Hepatic stellate cell (primary cell): ENCODE measurements at places on chromosomes 7 and 10.
A peak's percentile ranks its signal among the peaks of the same experiment; 100 is the strongest.

GRCh38 chr7:111755383-111755782, 193.1 kb upstream of the IMMP2L start:
- DNase-seq = no peak

GRCh38 chr7:36777855-36778254, 53.6 kb upstream of the AOAH start:
- no peak for DNase-seq

GRCh38 chr10:24920907-24921881, 31.2 kb downstream of the PRTFDC1 start:
- peak; percentile 67 for DNase-seq

DNA sequence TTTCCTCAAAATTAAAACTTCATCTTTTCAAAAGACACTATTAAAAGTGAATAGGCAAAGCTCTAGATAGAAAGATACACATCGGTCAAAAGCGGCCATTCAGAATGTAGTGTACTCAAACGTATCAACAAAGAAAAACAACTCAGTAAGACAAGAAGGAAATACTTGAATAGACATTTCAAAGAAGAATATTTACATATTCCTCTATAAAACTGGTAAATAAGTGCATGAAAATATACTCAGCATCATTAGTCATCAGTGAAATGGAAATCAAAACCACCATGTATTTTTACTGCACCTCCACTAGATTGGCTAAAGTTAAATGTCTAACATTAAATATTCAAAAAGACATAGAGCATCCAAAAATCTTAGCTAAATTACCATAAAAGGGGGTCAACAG, 551.1 kb upstream of the SORCS1 start:
- no peak for DNase-seq

DNA sequence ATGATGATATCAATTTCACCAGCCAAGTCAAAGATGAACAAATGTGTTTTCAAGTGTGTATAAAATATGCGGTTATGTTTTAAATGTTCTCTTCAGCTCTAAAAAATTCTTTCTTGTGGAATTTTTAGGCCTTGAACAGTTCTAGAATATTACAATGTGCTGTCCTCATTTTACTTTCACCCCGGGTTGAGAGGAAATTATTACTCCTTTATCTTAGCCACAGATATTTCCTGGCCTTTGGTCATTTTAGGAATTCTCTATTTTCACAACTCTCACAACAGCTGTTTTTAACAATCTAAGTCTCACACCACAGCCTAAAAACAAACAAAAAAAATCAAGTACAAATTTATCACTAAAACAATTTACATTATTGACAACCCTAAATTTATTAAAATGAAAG, 112.2 kb upstream of the HGF start:
- no peak for DNase-seq

GRCh38 chr10:70588255-70588654, 14.3 kb downstream of the PRF1 start:
- no peak for DNase-seq

DNA sequence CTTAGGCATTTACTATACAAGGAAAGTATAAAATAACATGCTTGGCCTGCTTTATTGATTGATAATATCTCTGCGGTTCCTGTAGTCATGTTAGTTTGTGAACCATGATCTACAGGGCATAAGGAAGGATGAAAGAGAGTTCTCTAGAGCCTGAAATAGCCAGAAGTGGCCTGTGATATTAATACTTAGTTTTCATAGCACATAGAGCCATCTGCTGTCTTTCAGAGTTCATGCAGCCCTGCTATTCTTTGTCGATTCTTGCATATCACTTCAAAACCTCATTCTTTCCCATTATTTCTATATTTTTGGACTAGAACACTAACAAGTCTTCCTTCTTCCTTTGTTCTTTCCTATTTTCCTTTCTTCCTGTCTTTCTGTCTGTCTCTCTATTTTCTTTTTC, 26.4 kb upstream of the PRKG1 start:
- DNase-seq = no peak

GRCh38 chr7:111820121-111820520, 257.8 kb upstream of the IMMP2L start:
- DNase-seq = no peak

GRCh38 chr7:45106-46090, 147.0 kb upstream of the FAM20C start:
- DNase-seq = no peak

DNA sequence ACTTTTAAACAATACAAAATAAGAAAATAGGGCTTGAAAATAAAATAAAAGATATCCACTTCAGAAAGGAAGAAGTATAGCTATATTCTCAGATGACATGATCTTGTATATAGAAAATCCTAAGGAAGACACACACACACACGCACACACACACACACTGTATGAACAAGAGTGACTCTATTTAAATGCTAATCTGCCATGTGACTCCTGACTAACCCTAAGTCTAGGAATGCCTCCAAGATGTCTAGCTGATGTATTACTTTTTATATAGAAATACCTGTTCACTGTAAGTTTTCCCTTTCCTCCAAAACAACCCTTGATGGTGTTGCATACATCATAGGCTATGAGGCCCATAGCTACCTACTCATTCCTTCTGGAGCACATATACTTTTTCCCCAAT, 173.1 kb upstream of the LRRTM3 start:
- no peak for DNase-seq

DNA sequence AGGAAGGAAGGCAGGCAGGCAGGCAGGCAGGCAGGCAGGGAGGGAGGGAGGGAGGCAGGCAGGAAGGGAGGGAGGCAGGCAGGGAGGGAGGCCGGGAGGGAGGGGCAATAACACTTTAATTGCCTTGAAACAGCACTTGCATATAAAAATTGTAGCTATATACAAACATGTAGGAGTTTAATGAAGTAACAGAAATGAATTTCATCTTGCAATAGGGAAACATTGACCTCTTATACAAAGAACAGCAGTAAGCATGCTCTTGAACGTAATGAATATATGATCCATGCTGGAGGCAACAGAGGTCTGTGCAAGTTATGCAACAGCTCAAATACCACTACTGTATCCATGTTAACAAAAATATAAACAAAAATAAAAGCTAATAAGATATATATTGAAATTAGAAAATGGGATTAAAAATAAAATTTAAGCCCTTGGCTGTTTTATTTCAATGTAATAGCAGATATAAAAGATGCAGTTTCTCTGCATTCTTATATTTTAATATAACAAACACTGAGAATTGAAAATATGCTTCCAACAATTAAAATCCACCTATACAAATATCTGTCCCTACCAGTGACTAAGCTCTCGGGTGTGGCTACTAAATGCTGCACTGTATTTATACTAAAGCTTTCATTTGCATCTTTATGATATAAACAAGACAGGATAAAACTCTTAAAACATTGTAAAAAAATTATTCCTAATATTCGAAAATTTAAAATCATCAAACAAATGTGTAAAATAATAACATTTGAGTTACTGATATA, 50.3 kb downstream of the CACNA2D1 start:
- no peak for DNase-seq

DNA sequence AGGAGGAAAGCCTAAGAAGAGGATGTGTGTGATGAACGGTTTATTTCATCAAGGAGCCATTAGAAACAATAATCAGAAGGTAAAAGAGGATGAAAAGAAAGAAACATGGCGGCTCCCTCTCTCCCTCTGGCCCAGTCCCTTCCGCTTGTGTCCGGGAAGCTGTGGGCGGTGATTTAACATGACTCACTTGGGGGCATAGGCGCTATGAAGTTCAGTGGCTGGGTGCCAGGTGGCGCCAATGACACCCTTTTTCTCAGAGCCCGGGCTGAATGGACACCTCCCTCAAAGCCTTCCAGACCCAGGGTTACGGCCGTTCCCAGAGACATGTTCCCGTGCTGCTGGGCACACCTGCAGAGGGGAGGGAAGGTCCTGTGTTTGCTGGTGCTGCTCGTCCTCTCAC, 244.0 kb downstream of the SKAP2 start:
- DNase-seq = no peak

GRCh38 chr10:77195101-77195500, 442.5 kb downstream of the KCNMA1 start:
- peak; percentile 41 for DNase-seq

GRCh38 chr7:15336146-15336545, 225.7 kb downstream of the AGMO start:
- DNase-seq = no peak

GRCh38 chr7:80493121-80493849, 18.6 kb downstream of the GNAT3 start:
- DNase-seq = no peak

- no peak for DNase-seq
Measured at GRCh38 chr10:132360766-132361447, 28.9 kb downstream of the LRRC27 start.

- no peak for DNase-seq
Measured at GRCh38 chr10:26216585-26217395, at the start of gene GAD2. Gene GAD2, plus strand, starts transcription at chr10:26216774. Its CDS starts 36 bp downstream, at chr10:26216810.

DNA sequence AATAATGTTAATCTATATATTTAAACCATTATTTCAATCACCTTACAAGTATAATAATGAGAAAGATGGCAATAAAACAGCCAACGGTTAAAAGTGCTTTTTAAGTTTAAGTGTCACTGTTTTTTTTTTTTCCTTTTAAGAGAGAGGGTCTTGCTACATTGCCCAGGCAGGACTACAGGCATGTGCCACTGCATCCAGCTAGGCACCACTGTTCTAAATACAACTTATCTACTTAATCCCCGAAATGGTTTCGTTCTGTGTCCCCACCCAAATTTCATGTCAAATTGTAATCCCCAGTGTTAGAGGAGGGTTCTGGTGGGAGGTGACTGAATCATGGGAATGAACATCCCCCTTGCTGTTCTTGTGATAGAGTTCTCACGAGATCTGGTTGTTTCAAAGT, 49.7 kb downstream of the TNPO3 start:
- DNase-seq = no peak

DNA sequence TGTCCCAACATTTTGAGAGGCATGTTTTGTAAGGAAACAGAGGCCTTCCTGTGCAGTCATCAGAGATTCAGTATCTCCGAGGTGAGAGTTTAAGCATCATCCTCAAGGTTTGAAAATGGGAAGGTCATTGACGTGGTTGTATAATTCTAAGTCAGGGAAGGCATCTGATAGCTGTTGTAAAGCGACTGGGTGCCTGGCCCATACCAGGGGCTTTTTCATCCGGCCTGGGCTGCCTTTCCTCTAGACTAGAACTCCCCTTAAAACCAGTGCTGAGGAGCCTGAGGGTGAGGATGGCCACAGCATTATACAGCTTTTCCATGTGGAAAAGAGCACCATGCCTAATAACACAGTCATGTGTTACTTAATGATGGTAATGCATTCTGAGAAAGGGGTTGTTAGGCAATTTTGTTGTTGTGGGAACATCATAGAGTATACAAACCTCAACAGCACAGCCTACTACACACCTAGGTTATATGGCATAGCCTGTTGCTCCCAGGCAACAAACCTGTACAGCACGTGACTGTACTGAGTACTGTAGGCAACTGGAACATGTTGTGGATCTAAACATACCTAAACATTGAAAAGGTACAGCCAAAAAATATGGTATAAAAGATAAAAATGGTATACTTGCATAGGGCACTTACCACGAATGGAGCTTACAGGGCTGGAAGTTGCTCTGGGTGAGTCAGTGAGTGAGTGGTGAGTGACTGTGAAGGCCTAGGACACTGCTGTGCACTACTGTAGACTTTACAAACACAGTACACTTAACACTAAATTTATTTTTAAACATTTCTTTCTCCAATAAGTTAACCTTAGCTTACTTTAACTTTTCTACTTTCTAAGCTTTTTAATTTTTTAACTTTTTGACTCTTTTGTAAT, 13.5 kb upstream of the CACUL1 start:
- no peak for DNase-seq

- DNase-seq = peak; percentile 43
Measured at GRCh38 chr7:47901542-47901941, 46.7 kb downstream of the PKD1L1 start.

GRCh38 chr7:96773483-96773882, 63.8 kb upstream of the SEM1 start:
- no peak for DNase-seq

GRCh38 chr10:73965890-73966768, 31.8 kb upstream of the VCL start:
- peak; percentile 89 for DNase-seq

- no peak for DNase-seq
Measured at GRCh38 chr10:50400694-50401093, 149.4 kb upstream of the ASAH2 start.

- no peak for DNase-seq
Measured at GRCh38 chr10:120480065-120480600, 23.1 kb downstream of the PLPP4 start.

- no peak for DNase-seq
Measured at GRCh38 chr10:69241575-69241974, 21.4 kb downstream of the HKDC1 start.

GRCh38 chr7:111089822-111090426, 1.0 kb upstream of the LRRN3 start:
- DNase-seq = no peak

GRCh38 chr7:32092346-32092745, 22.1 kb upstream of the PDE1C start:
- DNase-seq = no peak

DNA sequence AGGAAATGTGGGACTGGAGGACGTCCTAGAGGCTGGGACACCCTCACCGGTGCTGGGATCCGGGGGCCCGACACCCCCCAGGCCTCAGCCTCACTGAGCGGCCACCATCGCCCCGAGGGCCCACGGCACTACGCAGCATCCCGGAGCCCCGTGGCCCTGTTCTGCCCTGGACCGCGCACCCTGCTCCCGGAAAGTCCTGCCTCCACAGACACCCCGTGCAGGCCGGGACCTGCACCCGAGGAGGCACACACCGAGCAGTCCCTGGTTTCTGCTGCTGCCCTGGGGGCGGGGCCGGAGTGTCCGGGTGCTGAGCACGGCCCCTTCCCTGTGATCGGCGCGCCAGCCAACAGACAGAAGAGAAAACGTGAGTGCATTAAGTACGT, 18.1 kb upstream of the KNDC1 start:
- DNase-seq = no peak

DNA sequence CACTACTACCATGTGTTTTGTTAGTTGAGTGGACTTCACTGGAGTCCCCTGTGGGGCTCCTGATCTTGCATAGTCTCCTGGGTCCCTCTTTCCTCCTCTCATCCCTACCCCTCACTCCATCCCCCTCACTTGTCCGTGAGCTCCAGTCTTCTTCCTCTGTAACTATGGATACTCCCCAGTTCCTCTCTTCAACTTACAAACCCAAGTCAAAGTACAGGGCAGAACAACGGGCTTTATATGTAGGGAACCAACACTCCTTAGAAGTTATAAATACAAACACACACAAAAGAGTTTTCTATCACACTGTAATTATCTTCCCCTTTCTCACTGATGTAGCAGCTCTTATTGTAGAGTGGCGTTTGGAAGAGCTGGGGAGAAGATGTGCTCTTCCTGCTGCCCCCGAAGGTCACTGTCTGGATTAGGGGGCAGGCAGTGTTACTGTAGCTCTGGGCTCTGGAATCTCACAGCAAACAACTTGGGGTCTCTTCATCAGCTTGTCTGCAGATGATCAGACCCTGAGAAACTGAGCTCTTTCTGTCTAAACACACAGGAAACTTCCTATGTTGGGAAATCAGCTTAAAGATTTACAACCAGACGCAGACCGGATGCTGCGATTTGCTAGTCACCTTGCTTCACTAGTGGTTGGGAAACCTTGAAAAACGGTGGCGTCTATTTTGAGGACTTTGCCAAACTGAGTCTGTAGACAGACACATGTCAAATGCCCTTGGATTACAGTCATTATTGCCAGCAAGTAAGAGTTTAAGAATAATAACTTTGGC, 13.6 kb downstream of the SNX10 start:
- no peak for DNase-seq
